ENCODE measurements at places on chromosomes 6 and 20. TPM values are rescaled to one million over a fixed set of nuclear protein-coding genes. Genes with fewer than 3 reads are reported as not detected.

DNA sequence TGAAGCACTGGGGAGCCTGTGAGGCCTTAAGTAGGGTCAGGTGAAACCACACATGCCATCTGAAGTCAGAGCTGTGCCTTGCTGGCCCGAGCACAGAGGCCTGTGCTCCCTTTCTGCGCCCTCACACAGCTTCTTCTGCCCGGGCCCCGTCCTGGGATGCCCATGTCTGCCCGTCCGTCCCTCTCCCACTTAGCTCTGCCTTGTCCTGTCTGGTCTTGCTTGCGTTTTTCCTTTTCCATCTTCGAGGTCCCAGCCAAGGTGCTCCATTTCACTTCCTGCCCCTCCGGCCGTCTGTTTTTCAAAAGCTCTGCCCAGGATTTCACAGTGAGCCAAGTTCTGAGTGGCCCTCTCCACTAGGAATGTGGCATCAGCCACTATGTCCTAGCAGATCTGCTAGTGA is 45.6 kb downstream of the PYGB start:
- no peaks in the 10 kb centered on the region for H3K4me1 ChIP-seq
- no peak overlapping the region for H3K4me3 ChIP-seq
- no peaks in the 10 kb centered on the region for H3K27me3 ChIP-seq
- H3K36me3 ChIP-seq: peaks cover 8% of the 10 kb centered on the region
- DNase-seq: no peak

DNA sequence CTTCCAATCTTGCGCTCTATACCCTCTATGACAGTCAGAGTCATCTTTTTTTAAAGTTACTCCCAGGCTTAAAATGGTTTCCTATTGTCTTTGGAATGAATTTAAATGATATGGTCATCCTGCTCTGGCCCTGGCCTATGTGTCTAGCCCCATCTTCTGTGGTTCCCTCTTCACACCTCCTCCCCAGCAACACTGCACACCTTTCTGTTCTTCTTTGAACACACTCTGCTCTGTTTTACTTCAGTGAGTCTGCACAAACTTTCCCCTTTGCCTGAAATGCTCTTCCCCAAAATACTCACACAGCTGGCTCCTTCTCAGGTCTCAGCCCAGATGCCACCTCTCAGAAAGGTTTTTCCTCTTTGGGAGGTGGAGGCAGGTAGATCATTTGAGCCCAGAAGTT is 132.7 kb downstream of the FYN start:
- H3K4me3 ChIP-seq: no peak overlapping the region
- peaks cover 13% of the 10 kb centered on the region for H3K36me3 ChIP-seq
- no peaks in the 10 kb centered on the region for H3K27me3 ChIP-seq
- no peak for DNase-seq

The GPR6 gene
- total RNA-seq: not detected

The BTBD3 gene
- total RNA-seq: 104 TPM

- no peak for DNase-seq
- H3K4me1 ChIP-seq: no peaks in the 10 kb centered on the region
- H3K4me3 ChIP-seq: no peak overlapping the region
- H3K27me3 ChIP-seq: no peaks in the 10 kb centered on the region
- H3K27ac ChIP-seq: no peak overlapping the region
- peaks cover 22% of the 10 kb centered on the region for H3K36me3 ChIP-seq
These were observed 93.2 kb downstream of the MYO6 start for GRCh38 chr6:75842191-75842590.

The MCHR2 gene
- total RNA-seq: not detected

The SEL1L2 gene
- not detected for total RNA-seq

The SLC13A3 gene
- 5.0 TPM for total RNA-seq

- DNase-seq: no peak
- no peak overlapping the region for H3K4me3 ChIP-seq
- H3K4me1 ChIP-seq: peaks cover 20% of the 10 kb centered on the region
- no peak overlapping the region for H3K27ac ChIP-seq
- H3K36me3 ChIP-seq: peaks cover 1% of the 10 kb centered on the region
- H3K27me3 ChIP-seq: no peaks in the 10 kb centered on the region
These were observed 146.0 kb downstream of the UNC5CL start for GRCh38 chr6:40893021-40893420.

GRCh38 chr6:126531286-126531685 is 191.4 kb downstream of the CENPW start:
- no peak overlapping the region for H3K4me3 ChIP-seq
- H3K4me1 ChIP-seq: peaks cover 3% of the 10 kb centered on the region
- DNase-seq: no peak
- no peak overlapping the region for H3K27ac ChIP-seq
- H3K36me3 ChIP-seq: no peaks in the 10 kb centered on the region

- DNase-seq: no peak
- H3K4me1 ChIP-seq: peaks cover 37% of the 10 kb centered on the region
- H3K27me3 ChIP-seq: no peaks in the 10 kb centered on the region
- peak overlapping the region; percentile 93 for H3K27ac ChIP-seq
- no peak overlapping the region for H3K4me3 ChIP-seq
- H3K36me3 ChIP-seq: peaks cover 7% of the 10 kb centered on the region
These were observed 21.6 kb downstream of the RREB1 start for GRCh38 chr6:7129360-7129759.

The SNX9 gene
- 29.3 TPM for total RNA-seq

- H3K4me1 ChIP-seq: peaks cover 11% of the 10 kb centered on the region
- peaks cover 92% of the 10 kb centered on the region for H3K27me3 ChIP-seq
- peak within 1 kb of the TSS; percentile 27 for H3K4me3 ChIP-seq
These were observed at the start of gene NR2E1 for GRCh38 chr6:108165714-108166663. TSS of gene NR2E1 (plus strand) at chr6:108166022. CDS start at chr6:108166766, 744 bp downstream.

DNA sequence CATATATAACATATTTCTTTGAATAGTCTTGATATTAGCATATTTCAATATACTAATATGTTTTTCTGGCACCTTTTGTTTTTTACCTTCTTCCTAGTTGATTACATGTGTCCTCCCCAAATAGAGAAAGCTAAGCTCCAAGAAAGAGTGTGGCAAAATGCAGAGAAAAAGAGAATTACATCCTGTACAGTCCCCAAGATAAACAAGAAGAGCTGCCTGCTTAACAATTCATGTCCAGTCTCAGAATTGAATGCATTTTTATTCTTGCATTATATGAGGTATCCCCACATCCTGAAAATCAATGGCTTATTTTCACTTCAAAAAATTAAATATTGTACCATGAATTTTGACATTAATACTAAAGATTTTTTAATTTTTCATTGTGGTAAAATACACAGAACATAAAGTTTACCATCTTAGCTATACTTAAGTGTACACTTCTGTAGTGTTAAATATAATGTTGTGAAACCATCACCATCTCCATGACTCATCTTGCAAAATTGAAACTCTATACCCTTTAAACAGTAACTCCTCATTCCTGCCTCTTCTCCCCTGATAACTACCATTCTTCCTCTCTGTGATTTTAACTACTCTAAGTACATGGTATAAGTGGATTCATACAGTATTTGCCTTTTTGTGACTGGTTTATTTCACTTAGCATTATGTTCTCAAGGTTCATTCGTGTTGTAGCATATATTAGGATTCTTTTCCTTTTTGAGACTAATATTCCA is 490.3 kb downstream of the COL12A1 start:
- H3K36me3 ChIP-seq: no peaks in the 10 kb centered on the region
- no peak overlapping the region for H3K4me3 ChIP-seq
- H3K27ac ChIP-seq: no peak overlapping the region
- DNase-seq: no peak

- DNase-seq: no peak
- no peak overlapping the region for H3K27ac ChIP-seq
- peaks cover 11% of the 10 kb centered on the region for H3K4me1 ChIP-seq
- no peak overlapping the region for H3K4me3 ChIP-seq
- H3K36me3 ChIP-seq: peaks cover 22% of the 10 kb centered on the region
- H3K27me3 ChIP-seq: no peaks in the 10 kb centered on the region
These were observed 30.8 kb upstream of the MPC1 start for GRCh38 chr6:166413491-166413951.

DNA sequence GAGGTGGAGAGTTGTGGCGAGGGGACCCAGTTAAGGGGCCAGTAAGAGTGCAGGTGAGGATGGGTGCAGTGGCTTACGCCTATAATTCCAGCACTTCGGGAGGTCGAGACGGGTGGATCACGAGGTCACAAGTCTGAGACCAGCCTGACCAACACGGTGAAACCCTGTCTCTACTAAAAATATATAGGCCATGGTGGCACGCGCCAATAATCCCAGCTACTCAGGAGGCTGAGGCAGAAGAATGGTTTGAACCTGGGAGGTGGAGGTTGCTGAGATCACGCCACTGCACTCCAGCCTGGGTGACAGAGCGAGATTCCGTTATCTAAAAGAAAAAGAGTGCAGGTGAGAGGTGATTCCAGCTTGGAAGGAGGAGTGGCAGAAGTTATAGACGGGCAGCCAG is 28.0 kb downstream of the PPP1R3G start:
- H3K4me1 ChIP-seq: no peaks in the 10 kb centered on the region
- H3K36me3 ChIP-seq: peaks cover 3% of the 10 kb centered on the region
- no peaks in the 10 kb centered on the region for H3K27me3 ChIP-seq
- H3K4me3 ChIP-seq: no peak overlapping the region

Data from progenitor cell of endocrine pancreas (in vitro differentiated cells).